ENCODE measurements at places on chromosomes 6 and 20.

GRCh38 chr6:45026003-45026516, 302.1 kb upstream of the RUNX2 start:
- DNase-seq, result no peak

DNA sequence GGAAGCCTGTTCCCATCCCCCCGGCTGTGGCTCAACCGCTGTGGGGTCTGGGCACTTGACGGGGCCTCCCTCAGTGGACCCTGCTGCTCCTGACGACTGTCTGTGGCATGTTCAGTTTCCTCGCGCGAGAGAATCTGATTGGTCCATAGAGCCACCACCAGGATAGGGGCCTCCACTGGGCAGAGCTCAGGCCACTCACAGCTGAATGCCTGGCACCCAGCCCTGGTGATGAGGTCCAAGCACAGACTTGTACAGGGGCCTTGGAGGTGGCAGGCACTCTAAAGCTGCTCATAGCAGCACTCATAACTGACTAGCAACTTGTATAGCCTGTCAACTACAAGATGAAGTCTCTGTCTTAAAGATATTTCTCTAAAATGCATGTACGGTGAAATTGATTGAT, 368.1 kb downstream of the NRN1 start:
- DNase-seq, result no peak

DNA sequence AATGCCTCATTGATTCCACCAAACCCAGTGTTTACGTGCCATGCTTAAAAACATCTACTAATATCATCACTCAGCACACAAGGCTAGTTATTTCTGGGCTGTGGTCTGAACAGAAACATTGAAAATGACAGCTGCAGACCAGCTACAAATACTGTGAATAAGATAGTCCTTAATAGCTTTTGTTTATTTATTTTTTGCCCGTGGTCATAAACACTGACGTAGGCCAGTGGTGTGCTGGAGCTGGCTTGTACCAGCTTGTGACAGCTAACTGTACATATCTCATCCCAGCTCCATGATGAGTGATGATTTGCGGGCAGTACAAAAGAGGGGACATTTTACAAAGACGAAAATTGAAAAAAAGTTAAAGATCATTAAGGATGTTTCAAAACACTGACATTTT, 1057.0 kb downstream of the EPHA7 start:
- no peak for DNase-seq

GRCh38 chr6:48915591-48915990, 547.5 kb downstream of the MMUT start:
- DNase-seq, result no peak

DNA sequence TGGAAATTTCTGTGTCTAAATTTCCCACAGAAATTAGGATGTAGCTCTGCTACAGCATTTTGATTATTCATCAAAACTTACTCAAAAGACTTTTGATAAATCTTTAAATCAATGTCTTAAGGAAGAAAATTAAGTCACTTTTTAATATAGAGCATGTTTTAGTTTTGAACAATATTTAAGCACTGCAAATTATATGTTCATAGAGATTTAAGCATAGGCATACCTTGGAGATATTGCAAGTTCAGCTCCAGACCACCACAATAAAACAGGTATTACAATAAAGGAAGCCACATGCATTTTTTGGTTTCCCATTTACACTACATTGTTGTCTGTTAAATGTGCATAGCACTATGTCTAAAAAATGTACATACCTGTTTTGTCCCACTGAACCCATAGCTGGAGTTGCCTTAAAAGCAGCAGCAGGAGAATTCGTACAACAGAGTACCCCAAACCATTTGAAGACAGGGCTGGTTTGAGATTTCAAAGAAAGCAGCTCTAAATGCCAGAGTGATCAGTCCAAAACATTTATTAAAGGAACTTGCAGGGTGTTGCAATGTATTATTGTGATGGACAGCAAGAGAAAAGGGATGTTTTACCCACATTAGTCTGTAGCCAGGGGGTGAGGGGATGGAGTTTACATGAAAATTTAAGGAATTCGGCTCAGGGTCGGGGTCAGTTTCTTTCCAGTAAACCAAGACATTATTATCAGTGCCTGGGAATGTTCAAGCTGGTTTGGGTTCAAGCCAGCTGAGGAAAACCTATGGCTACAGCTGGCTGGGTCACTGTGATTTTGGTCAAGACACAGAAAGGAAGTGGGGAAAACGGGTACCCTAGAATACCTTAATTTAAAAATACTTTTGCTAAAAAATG, 6.3 kb upstream of the LOC128125822 start:
- no peak for DNase-seq

GRCh38 chr20:11120431-11120830, 446.6 kb upstream of the JAG1 start:
- DNase-seq, result no peak

DNA sequence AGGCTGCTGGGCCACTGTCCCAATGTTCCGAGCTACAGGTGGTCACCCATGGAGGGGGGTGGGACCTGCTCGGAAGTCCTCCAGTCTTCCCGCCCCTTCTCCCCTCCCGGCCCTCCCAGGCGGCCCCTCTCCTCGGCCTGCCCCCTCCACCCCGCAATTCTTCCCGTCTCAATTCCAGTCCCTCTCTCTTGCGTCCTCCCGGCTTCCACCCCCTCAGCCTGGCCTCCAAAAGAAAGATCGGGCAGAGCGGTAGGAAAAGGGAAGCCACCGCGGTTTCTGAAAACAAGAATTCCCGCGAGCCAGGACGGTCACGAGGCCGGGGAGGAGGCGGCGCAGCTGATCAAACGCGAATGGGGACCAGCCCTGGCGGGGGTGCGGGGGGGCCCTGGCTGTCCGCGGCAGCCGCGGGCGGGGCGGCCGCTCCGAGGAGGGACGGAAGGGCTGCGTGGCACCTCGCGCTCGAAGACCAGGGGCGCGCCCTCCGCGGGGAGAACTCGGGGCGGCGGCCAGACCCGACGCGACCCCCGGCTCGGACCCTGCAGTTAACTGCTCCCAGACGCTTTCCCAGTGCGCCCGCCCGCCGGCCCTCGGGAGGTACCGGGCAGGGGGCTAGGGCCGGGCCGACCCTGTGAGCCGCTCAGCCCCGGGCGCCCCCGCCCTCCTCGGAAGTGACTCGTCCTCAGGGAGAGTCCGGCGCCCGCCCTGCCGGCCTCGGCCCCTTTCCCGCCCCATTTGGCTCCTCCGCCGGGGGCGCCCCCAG, 1.0 kb downstream of the PXDC1 start:
- no peak for DNase-seq

- no peak for DNase-seq
Observed at GRCh38 chr6:162602759-162603158, 124.8 kb downstream of the PRKN start.

GRCh38 chr6:143158113-143158581, 97.5 kb downstream of the AIG1 start:
- DNase-seq, result no peak

DNA sequence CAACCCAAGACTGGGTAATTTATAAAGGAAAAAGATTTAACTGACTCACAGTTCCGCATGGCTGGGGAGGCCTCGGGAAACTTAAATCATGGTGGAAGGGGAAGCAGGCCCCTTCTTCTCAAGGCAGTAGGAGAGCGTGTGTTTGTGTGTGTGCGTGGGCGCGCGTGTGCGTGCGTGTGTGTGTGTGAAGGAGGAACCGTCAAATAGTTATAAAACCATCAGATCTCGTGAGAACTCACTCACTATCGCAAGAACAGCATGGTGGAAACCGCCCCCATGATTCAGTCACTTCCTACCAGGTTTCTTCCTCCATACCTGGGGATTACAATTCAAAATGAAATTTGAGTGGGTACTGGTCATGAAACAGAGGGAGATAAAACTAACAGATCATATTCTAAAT, 220.1 kb upstream of the EYS start:
- DNase-seq, result no peak

GRCh38 chr20:51065615-51066014, 42.7 kb upstream of the KCNG1 start:
- DNase-seq, result no peak

DNA sequence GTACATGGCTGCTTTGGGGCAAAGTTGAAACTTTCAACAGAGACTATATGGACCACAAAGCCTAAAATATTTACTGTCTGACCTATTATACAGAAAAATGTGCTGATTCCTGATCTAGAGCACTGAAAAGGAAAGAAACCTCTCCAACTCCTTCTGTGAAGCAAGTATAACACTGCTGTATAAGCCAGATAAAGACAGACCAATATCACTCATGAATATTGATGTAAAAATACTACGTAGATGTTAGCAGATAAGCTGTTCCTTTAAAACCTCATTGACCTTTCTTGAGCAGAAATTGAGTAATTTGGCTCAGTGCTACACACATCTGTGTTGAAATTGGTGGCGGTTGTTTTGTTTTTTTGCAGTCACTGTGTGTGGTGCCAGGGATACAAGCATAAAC, 69.9 kb upstream of the HDAC2 start:
- DNase-seq, result no peak

GRCh38 chr6:4884646-4885340, 108.6 kb downstream of the CDYL start:
- no peak for DNase-seq

DNA sequence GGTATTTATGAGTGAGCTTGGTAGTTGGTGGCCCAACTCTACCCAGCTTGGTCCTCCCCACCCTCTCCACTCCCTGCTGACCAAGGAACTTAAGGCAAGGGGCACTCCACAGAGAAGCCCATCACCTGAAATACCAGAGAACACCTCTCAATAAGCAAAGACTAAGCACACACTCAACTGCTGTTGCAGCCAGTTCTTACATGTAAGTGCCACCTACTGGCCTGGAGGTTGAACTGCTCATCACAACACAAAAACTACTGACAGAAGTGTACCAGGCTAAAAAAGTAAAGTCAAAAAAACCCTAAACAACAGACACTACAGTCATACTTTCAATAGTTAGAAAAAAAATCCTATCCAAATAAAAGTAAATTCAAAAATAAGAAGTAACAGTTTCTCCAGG, 146.2 kb downstream of the FAM83B start:
- DNase-seq, result no peak

DNA sequence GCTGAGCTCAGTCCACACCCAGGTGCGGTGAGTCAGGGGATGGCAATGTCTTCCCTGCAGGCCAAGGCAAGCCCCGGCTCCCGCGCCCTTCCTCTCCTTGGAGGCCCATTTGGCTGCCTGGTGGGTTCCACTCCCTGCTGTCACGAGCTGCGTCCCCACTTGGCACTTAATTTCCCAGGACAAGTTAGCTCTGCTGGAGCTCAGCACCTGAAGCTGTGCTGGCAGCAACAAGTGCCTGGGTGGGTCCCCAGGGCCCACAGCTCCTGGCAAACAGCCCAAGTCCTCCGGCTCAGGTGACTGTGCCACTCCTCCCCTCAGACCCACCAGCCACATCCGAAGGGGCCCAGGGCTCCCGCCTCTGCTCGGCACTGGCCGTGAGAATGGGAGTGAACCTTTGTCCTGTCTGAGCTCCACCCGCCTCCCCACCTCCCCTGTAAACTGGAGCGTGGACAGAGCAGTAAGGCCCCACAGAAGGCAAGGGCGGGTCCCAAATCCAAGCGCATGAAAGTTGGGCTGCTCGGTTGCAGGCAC, 16.9 kb downstream of the LAMA5 start:
- no peak for DNase-seq

DNA sequence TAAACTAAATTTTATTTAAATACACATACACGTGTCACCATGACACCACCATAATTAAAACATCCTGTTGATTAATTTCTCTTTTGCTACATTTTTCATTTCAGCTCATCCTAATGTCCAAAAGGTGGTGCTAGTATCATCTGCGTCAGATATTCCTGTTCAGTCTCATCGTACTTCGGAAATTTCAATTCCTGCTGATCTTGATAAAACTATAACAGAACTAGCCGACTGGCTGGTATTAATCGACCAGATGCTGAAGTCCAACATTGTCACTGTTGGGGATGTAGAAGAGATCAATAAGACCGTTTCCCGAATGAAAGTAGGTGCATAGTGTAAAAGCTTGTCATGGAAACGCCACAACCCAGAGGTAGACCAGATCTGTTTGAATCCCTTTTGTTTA, 263.4 kb downstream of the UTRN start:
- DNase-seq, result no peak

GRCh38 chr6:4059115-4059777, 19.7 kb downstream of the FAM217A start:
- no peak for DNase-seq

GRCh38 chr6:116027801-116028200, 32.9 kb downstream of the FRK start:
- no peak for DNase-seq

- no peak for DNase-seq
Observed at GRCh38 chr20:10565191-10565921, 108.4 kb downstream of the JAG1 start.

GRCh38 chr6:105449756-105450390, 47.0 kb upstream of the PREP start:
- no peak for DNase-seq

- DNase-seq, result no peak
Observed at GRCh38 chr6:4907602-4908001, 96.2 kb downstream of the RPP40 start.

- DNase-seq, result no peak
Observed at GRCh38 chr6:28401172-28401571, 1.6 kb upstream of the ZSCAN12 start.

DNA sequence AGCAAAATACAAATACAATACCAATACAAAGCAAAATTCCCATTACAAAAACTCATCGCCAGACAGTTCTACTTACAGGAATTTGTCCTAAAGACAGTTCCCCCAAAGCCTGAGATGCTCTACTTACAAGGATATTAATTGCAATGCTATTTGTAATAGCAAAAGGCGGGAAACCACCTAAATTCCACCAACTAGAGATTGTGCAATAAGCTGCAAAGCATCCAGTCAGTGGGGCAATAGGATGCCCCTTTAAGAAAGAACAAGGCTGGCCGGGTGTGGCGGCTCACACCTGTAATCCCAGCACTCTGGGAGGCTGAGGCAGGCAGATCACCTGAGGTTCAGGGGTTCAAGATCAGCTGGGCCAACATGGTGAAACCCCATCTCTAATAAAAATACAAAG, 39.1 kb downstream of the FAM209B start:
- no peak for DNase-seq

GRCh38 chr6:157272866-157273755, 50.2 kb downstream of the TMEM242 start:
- peak; percentile 20 for DNase-seq

DNA sequence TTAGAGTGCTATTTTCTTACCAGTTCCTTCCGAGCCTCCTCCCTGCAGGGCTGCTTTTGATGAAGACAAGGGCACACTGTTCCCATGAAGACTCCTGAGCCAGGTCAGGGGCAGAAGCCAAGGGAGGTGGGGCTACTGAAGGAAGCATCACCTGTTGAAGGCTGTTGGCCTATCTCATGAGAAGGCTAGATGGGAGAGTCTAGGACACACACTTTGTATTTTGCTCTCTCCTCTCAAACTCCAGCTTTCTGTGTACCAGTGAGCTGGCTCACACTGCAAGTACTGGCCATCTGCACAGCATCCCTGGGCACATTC, 683.2 kb upstream of the ID4 start:
- DNase-seq, result no peak

- no peak for DNase-seq
Observed at GRCh38 chr20:16749573-16749972, 1.4 kb downstream of the OTOR start.

DNA sequence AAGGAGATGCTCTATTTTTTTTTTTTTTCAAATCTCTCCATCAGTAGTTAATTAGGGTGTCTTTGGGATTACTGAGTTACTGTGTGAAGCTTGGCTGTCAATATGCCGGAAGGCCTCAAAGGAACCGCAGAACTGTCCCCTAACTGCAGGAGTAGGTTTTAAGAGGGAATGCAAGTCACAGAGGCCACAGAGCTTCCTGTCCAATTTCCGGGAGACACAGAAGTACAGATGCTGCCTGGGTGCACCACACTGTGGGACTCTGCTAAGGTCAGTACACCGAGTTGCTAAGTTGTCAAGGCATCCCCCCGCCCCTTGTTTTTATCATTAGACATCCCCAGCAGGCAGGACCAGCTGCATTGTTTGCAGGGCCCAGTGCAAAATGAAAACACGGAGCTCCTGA, 120.2 kb upstream of the RAB32 start:
- DNase-seq, result no peak
